ENCODE measurements at places on chromosomes 3 and 15. TPM values are rescaled to one million over a fixed set of nuclear protein-coding genes. Genes with fewer than 3 reads are reported as not detected.

The GOLGA6D gene
- not detected for total RNA-seq

The RBMS3 gene
- total RNA-seq, result 0.22 TPM

The VEPH1 gene
- total RNA-seq, result not detected

The TRPM1 gene
- total RNA-seq, result not detected

The CLDN18 gene
- not detected for total RNA-seq

The CDHR4 gene
- total RNA-seq, result not detected

The KCNH8 gene
- total RNA-seq, result not detected

The STRA6 gene
- not detected for total RNA-seq

The SERPINI2 gene
- not detected for total RNA-seq

The CCR8 gene
- total RNA-seq, result 2.9 TPM

The AADAC gene
- total RNA-seq, result not detected

The NR1I2 gene
- total RNA-seq, result 0.38 TPM

Measured in CD8-positive, alpha-beta memory T cell (primary cell).